Substantia nigra (tissue), 51 donors: ENCODE measurements at places on chromosomes 6 and 20.

DNA sequence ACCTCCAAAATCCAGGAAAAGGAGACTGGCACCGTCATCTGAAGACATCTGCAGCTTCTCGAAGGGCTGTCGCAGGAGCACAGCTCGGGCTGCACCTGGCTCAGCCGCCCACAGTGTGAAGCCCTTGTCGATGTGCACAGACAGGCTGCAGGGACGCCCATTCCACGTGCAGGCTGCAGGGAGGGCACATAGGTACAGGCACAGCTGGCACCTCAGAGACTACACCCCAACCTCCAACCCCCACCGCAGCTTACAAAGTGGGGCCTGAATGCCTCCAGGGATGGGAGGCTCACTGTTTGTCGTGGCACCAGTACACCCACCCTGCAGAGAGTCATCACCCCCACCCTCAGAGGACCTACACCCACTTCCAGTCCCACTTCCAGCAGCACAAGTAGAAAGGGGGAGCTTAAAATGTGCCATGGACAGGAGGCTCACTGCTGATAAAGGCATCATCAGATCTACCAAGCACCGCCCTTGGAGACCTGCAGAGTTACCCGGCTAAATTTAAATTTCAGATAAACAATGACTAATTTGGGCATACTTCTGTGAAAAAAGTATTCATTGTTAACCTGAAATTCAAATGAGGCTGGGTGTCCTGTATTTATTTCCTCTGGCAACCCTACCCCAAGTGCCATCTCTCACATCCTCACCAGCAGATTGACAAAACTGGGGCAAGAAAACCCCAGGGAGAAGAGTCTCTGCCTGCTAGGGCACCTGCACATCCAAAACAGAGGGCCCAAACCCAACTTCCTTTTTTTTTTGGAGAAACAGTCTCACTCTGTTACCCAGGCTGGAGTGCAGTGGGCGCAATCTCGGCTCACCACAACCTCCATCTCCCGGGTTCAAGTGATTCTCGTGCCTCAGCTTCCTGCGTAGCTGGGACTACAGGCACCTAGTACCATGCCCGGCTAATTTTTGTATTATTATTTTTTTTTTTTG lies 7.7 kb upstream of the CDK5RAP1 start:
- no peak for DNase-seq

- no peak for DNase-seq
These were observed 117.6 kb downstream of the HIVEP2 start for GRCh38 chr6:142827369-142827768.

DNA sequence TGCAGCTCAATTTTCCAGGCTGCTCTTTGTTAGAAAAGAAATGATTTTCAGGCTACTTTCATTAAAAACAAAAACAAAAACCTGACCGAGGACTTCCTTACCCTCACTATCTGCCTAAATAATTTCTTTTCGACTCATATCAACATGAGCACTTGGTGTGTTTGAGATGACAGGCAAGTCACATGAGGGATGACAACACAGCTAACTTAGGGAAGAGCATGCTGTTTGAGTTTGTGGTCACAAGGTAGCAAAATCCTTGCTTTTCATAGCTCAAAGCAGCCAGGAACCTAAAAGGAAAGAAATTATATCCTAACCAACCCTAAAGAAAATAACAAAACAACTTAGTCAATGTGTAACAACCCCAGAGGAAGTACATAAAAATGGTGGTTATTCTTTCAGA lies 459.5 kb downstream of the KIF16B start:
- DNase-seq, result no peak

GRCh38 chr6:45983062-45983461 lies 32.6 kb downstream of the CLIC5 start:
- DNase-seq, result no peak

- no peak for DNase-seq
These were observed 1.7 kb upstream of the TREM1 start for GRCh38 chr6:41288030-41288753.

- no peak for DNase-seq
These were observed 29.4 kb upstream of the TPD52L1 start for GRCh38 chr6:125124049-125124669.

DNA sequence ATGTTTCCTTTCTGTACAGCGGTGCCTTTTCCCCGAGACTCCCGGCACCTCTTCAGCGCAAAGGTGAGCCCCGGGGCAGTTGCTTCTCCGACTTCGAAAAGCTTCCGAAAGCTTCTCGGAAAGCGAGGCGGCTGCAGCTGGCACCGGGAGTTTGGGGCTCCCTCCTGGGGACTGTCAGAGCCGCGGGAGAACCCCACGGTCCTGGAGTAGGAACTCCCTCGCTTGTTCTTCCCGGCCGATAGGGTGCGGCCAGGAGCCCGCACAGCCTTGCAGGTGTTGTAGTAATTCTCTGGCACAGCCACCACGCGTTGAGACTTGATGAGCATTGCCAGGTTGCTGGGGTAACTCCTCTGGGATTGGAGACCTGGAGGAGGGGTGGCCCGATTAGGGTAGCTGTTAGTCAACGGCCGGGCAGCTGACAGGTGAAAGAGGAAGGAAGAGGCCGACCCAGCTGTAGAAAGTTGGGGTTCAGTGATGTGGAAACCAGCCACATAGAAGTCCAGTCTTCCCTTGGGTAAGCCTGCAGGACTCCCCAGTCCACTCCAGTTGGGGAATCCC lies 721 bp downstream of the KDM1B start:
- DNase-seq, result peak; percentile 25

GRCh38 chr20:5949943-5950270 lies 426 bp downstream of the TRMT6 start:
- no peak for DNase-seq

GRCh38 chr6:32117461-32117860 lies 8.3 kb upstream of the TNXB start:
- DNase-seq, result no peak

GRCh38 chr6:108883172-108883571 lies 35.0 kb downstream of the ARMC2 start:
- no peak for DNase-seq

DNA sequence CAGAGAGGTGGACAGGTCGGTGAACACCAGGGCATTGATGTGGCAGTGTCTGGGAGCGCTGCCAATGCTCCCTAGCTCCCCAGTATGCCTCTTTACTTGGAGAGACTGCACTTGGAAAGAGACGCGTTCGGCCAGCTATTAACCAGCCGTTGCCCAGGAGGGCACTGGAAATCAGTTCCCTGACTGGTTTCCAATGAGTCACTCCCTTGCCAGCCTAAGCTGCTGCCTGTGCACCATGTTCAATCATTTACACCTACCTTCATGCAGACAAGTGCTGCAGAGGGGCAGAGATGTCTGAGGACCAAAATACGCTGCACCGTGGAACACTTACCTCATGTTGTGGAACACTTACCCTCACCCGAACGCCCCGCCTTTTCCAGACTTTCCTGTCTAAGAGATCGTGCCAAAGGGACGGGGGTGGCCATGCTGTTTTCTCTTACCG lies 151.6 kb downstream of the SOBP start:
- peak; percentile 59 for DNase-seq

- DNase-seq, result no peak
These were observed 12.2 kb upstream of the PRND start for GRCh38 chr20:4709261-4710105.

DNA sequence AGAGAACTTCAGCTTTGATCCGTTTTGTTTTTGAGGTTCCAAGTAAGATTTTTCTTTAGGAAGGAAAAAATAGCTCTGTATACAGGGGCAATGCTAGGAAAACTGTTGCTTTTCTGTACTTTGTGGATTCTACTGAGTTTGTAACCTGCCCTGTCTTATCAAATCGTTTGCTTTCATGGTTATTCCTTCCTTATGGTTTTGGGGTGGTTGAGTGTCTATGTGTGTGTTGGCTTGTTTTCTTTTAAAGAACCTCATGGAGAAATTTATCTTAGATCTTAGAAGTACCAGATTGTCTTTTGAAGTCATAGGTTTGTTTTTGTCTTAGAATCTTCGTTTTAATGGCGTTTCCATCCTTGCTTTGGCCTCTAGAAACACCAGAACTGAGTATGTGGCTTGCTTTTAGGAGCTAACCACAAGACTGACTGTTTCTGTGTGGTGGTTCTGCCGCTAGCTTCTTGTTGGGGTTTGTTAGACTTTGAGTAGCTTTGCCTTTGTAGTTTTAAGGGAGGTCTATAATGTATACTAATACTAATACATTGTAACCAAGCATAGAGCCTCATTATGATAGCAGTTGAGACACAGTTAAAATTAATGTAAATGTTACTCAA lies 86.8 kb downstream of the RPP40 start:
- no peak for DNase-seq

DNA sequence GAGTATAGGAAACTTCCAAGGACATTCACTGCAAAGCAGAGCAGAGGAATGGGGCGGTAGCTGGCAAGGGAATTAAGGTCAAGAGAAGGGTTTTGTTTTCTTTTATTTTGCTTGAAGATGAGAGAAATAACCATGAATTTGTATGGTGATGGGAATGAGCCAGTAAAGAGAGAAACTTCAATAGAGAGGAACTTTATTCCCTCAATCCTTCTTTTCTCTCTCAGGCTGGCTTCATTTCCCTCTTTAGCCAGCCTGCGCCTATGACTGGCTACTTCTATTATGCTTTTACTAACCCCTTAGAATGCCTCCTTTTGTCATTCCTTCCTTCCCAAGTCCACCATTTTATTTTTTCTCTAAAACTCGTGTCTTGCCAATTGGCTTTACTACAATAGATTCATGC lies 101.4 kb upstream of the CEP85L start:
- no peak for DNase-seq

- DNase-seq, result no peak
These were observed 37.8 kb upstream of the EYA4 start for GRCh38 chr6:133203344-133203697.
